ENCODE measurements at places on chromosomes 16 and 17.

GRCh38 chr17:2560658-2561057 is 32.8 kb upstream of the PAFAH1B1 start:
- no peak for DNase-seq

- no peak for DNase-seq
Observed at GRCh38 chr17:31453896-31454295, 62.4 kb downstream of the RAB11FIP4 start.

DNA sequence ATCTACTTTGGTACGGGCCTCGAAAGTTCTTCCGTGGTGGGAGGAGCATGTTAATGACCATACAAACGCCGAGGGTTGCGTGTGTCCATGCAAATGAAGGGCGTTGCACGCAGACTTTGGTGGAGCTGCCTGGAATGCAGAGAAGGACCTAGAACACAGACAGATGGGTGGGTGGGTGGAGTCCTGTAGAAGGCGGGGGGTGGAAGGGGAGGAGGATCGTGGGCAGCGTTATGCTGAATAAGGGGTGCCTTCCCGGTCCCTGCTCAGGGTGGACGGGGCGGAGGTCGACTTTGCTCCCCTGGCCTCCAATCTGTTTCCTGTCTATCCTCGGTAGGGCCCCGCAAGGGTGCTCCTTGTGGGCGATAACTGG is 795 bp upstream of the PAQR4 start:
- no peak for DNase-seq

DNA sequence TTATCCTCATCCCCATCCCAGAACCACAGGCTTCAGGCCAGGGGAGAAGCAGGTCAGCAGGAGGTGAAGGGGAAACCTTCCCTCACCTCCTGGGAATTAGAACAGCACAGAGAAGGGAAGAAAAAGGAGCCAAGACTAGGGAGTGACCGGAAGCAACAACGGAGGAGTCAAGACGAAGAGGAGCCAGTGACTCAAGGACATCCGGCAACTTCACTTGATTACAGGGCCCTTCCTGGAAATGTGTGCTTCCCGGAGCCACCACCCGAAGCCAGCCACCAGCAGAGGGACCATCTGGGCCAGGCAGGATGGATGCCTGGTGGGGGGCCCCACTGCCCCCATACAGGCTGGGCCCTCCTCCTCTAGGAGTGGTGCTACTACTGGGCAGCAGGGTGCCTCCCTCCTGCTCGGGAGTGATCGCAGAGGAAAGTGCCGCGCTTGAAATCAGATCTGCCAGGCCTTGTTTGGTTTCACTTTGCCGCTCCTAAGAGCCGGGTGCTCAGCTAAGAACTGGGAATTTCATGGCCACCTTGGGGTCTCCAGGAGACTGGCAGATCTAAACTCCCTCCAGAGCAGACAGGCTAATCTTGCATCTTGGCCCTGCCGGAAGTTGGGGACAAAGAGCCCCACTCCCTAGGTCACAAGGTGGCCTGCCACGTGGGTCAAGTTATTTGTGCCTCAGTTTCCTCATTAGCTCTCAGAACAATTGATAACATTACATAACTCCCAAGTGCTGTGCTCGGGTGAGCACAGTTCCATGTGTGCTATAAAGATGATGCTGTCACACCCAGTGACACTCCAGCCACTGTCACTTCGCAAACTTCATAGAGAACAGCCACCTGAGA is 6.6 kb downstream of the CDC42EP4 start:
- peak; percentile 86 for DNase-seq

- DNase-seq, result no peak
Observed at GRCh38 chr17:82782657-82783207, 30.9 kb downstream of the TBCD start.

GRCh38 chr17:81859906-81860755 is at the start of gene P4HB:
Gene P4HB (minus strand): TSS chr17:81860535. CDS start chr17:81860471, 64 bp downstream.
- DNase-seq, result no peak

DNA sequence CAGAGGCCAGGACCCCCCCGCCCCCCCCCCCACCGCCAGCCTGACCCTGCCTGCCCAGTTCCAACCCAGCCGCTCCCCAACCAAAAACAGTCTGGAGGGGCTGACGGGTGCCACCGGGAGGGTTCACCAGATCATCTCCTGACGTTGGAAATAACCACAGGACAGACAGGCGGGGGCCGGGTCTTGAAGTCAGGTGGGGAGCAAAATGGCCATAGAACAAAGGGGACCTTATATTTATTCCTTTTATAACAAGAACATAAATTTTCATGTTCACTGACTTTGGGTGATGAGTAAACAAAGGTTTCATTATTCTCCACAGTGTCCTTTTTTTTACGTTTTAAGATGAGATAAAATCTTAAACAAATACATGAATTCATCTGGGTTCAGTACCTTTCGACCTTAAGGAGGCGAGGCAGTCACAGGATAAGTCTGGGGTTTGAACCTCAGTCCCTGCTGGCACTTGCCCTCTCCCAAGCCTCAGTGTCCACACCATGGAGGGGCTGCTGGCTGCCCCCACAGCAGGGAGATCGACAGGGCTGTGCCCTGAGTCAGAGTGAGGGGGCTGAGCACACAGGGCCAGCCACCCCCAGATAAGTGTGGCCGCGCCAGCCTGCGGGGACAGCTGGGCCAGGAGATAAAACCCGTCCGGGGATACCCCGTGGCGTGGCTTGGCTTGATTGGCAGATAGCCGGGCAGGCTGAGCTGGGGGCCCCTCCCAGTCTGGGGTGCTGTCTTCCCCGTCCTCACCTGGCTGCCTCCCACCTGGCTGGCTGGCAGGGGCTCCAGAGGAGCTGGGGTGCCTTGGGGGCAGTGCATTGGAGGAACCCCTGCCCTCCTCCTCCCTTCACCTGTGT is 15.0 kb downstream of the SLC7A5 start:
- DNase-seq, result no peak

GRCh38 chr17:76868176-76868668 is at the start of gene MGAT5B:
Gene MGAT5B (plus strand): TSS chr17:76868404. CDS start chr17:76869030, 626 bp downstream.
- DNase-seq, result peak; percentile 68

DNA sequence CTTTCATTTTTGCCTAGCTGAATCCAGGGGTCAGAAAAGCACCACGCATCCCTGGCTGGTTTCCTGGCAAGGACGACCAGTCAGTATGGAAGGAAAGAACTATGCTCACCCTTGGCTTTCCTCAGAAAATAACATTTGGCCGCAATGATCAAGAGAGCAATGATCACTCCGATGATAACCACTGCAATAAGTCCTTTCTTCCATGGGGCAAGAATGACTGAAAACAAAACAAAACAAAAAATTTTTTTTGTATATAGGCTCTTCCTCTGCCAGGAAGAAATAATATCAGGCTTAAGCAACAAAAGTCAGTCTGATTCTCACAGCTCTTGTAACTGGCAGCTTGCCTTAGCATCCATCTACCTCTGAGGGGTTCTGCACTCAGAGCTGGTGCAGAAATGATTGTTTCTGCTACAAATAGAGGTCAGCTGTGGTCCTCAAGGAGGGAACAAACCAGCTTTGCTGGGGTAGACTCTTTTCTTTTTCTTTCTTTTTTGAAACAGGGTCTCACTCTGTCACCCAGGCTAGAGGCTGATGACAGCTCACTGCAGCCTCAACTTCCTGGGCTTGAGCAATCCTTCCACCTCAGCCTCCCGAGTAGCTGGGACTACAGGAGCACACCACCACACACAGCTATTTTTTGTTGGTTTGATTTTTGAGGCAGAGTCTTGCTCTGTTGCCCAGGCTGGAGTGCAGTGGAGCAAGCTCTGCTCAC is 35.7 kb downstream of the PECAM1 start:
- DNase-seq, result peak; percentile 86

GRCh38 chr17:354651-355556 is 2.3 kb upstream of the RPH3AL start:
- no peak for DNase-seq

DNA sequence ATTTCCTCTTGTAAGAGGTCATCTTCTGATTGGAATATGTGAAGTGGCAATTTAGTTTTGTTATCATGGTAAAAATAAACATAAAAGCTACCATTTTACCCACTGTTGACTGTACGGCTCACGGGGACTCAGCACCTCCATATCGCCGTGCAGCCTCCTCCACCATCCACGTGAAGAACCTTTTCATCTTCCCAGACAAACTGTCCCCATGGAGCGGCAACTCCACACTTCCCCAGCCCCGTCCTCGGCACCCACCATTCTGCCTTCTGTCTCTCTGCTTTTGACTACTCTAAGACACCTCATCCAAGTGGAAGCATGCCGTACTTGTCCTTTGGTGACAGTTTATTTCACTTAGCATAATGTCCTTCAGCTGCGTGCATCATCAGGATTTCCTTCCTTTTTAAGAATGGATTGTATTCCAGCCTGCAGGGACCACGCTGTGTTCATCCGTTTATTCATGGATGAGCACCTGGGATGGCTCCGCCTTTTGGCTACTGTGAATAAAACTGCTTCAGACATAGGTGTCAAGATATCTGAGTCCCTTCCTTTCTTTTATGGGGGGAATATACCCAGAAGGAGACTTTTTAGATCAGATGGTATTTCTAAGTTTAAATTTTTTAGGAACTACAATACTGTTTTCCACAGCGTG is 14.3 kb downstream of the FBXO31 start:
- no peak for DNase-seq

DNA sequence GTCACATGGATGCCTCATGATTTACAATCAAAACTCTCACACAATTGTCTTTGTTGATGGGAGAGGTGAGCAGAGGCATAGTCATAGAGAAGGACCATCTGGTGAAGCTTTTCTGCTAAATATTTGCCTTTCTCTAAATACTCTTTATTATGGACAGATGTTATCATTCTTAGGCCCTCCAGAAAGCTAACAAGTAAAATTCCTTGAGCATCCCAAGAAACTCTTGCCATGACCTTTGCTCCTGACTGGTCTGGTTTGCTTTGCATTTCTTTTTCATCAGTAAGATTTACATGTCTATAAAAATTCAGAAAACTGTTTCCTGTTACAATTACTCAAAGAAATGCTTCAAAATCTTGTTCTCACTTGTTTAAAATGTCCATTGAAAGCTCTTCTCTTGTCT is 1336.6 kb upstream of the CDH8 start:
- DNase-seq, result no peak

DNA sequence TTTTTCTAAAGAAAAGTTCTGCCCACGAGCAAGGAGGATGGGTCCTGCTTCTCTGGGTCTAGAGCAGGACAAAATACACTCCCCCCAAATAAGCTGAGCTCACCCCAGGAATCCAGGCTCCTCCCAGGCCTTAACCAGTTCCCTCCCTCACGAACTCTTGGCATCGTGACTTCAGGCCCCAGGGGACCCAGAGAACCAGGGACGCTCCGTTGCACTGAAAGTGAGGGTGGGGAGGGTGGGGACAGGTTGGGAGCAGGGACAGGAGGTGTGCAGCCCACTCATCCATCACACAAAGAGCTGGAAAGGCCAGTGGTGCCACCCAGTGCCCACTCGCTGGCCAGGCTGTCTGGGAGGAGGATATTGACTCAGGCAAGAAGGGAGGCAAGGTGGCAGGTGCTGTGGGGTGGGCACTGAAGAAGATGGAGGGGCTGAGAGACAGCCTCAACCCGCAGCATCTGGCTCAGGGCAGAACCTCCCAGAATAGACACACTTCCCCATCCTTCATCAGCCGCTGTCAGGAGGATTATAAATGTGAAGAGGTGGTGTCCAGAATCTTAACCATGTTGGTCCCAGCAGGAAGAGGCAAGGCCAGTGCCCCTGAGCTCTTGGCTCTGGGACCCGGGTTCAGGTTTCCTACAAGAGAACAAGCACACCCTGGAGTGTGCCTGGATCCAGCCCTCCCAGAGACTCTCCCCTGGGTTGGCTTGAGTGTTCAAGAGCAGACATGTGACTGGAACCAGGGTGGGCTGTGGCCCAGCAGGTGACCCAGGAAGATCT is 67.9 kb upstream of the RPL38 start:
- DNase-seq, result no peak

- DNase-seq, result no peak
Observed at GRCh38 chr17:35765756-35766488, 5.2 kb downstream of the C17orf50 start.

DNA sequence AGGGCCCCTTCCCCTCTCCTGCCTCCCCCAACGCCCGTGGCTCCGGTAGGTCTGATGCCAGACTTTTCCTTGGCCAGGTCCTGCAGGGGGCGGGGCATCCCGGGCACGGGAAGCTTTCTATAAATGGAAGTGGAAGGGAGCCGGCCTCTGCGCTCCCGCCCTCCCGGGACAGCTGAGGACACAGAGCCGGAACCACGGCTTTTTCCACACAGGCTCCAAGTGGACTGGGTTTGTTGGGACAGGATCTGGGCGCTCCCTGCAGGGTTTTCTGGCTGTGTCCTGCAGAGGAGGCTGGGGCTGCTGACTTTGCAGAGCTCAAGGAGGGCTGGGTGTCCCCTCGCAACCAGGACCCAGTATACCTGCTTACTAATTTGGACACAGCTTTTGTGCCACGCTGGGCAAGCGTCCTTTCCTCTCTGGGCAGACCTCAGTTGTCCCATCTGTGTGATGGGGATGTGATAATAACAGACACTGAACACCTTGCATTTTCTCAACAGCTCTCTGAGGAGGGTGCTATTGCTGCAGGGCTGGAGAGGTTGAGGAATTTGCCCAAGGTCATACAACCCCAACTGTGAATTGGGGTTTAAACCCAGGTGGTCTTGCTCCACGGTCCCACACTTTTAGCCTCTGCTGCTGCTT is 1.8 kb downstream of the TNS4 start:
- DNase-seq, result peak; percentile 58

DNA sequence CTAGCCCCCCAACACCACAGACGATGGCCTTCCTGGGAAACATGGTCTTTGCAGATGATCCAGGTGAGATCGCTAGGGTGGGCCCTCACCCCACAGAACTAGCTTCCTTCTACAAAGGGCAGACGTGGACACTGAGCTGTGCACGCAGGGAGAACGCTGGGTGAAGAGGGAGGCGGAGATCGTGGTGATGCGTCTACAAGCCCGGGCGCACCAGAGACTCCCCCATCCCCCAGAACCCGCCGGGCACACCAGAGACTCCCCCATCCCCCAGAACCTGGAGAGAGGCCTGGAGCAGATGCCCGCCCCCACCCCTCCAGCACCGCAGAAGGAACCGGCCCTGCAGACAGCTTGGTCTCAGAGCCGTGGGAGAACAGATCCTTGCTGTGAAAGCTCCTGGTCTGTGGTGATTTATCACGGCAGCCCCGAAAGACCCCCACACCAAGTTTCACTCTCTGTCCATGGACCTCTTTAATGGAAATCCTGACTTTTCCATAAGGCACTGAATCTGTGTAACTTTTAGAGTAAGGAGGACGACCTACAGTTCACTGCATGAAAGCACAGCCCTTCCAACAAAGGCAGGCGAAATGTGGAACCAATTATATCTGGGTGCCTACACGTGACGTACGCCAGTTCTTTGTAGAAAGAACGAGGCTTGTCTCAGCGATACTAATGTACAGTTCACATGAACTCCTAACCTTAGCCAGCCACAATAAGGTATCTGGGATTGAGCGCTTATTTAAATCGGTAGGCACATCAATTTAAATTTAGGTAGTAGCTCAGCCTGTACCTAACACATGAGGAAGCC is 88.5 kb downstream of the ANKRD11 start:
- peak; percentile 96 for DNase-seq

DNA sequence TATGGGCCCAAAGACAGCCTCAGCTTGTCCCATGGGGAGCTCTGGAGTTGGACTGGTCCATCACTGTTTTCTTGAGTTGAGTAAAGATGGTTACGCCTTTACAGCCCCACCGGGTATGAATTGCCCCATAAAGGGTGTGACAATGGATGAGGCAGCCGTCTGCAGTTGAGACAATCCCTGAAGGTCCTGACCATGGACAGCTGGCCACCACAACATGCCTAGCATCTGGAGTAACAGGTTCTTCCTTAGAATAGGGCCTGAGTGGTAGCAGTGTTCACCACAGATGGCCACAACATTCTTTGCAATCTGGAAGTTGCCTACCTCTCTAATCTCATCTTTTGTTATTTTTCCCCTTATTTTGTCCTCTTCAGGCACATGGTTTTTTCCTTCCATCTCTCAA is 51.5 kb upstream of the HS3ST2 start:
- DNase-seq, result no peak
